T-helper 2 cell treated with Interferon-gamma antibody and Interleukin-4, amounts not matched to agents 100 ng/mL and 5 ng/mL, for 36 hours (primary cell): ENCODE measurements at places on chromosomes 13 and 19. TPM values are rescaled to one million over a fixed set of nuclear protein-coding genes. Genes with fewer than 3 reads are reported as not detected.

The ARID3A gene
- 22.8 and 26.8 TPM in 2 replicates for total RNA-seq

The GFY gene
- total RNA-seq = not detected in 2 replicates

The PPM1N gene
- 1.3 and 1.5 TPM in 2 replicates for total RNA-seq

The KCNN4 gene
- 36.9 and 39.9 TPM in 2 replicates for total RNA-seq

The ATCAY gene
- not detected in 2 replicates for total RNA-seq

The FAM83E gene
- 3.4 and 3.8 TPM in 2 replicates for total RNA-seq

The STOML3 gene
- total RNA-seq = not detected in 2 replicates

The C13orf42 gene
- total RNA-seq = not detected in 2 replicates

The DNAAF3 gene
- 0.18 TPM in 1 of 2 replicates, not detected in the other for total RNA-seq

The TNFSF9 gene
- total RNA-seq = 1.6 and 2.0 TPM in 2 replicates

The GAS6 gene
- total RNA-seq = 1.4 and 1.5 TPM in 2 replicates

The WDR62 gene
- total RNA-seq = 32.6 and 32.8 TPM in 2 replicates

The TMEM221 gene
- total RNA-seq = not detected in 2 replicates

The DENND1C gene
- total RNA-seq = 90.0 and 94.3 TPM in 2 replicates

The ZNF333 gene
- 10.2 and 11.4 TPM in 2 replicates for total RNA-seq

The GAPDHS gene
- total RNA-seq = not detected in 2 replicates

The MIER2 gene
- 23.8 and 26.4 TPM in 2 replicates for total RNA-seq

The MEF2B gene
- total RNA-seq = 2.3 and 3.3 TPM in 2 replicates

The SIGLECL1 gene
- total RNA-seq = not detected in 2 replicates
